ENCODE measurements at places on chromosomes 2 and 18.

- DNase-seq, result no peak
Observed at GRCh38 chr2:240123821-240124650, 12.1 kb downstream of the COPS9 start.

DNA sequence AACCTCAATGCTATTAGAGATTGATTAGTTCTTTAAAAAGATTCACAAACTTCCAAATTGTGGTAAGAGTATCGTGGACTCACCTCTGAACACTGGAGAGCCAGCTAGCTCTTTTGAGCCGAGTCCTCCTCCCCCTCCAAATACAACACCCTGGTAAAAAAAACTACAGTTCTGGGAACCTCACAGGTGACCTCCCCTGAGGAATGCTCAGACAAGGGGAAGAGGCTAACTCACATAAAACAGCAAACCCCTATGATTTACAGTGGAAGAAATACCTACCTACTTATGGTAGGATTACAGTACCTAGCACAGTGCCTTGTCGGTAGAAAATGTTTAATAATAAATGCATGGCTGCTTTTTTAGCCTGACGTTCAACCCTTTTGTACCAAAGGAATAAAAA is 8.4 kb downstream of the ZNF24 start:
- no peak for DNase-seq

- DNase-seq, result no peak
Observed at GRCh38 chr2:144194326-144195071, 325.4 kb downstream of the ZEB2 start.

GRCh38 chr2:2170861-2171260 is 160.2 kb downstream of the MYT1L start:
- DNase-seq, result no peak

DNA sequence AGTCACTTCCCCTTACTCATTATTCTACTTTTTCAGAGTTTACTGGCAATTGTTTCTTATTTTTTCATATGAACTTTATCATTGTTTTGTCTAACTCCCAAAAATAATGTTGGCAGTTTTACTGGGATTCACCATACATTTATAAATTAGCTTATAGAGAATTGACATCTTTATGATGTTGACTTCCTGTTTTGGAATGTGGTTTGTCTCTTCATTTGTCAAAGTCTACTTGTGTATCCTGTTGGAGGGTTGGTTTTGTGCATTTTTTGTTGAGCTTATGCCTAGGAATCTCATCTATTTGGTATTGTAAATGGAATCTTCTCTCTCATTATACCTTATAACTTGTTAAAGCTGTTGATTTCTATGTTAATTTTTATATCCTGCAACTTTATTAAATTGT is 16.4 kb downstream of the EPC2 start:
- no peak for DNase-seq
